ENCODE measurements at places on chromosomes 11 and 22.

GRCh38 chr11:126106594-126107328 lies 44.1 kb upstream of the CDON start:
- no peak for DNase-seq

DNA sequence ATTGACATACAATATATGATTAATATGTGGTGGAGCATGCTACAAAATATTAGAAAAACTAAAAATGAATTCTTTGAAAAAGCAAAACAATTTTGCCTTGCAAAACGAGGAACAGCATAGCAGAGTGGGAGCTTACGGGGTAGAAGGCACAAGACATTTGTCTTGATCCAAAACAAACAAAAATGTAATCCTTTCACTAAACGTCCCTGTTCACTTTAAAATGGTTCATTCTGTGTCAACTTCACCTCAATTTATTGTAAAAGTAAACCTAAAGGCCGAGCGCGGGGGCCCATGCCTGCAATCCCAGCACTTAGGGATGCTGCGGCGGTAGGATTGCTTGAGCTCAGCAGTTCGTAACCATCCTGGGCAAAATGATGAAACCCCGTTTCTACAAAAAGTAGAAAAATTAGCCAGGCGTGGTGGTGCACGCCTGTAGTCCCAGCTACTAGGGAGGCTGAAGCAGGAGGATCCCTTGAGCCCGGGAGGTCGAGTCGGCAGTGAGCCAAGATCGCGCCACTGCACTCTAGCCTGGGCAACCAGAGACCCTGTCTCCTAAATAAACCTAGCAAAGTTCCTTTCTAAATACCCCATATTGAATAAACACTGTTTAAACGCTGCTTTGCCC lies 2.0 kb downstream of the PRDM10 start:
- no peak for DNase-seq

- no peak for DNase-seq
Measured at GRCh38 chr11:100635194-100635593, 51.9 kb upstream of the ARHGAP42 start.

DNA sequence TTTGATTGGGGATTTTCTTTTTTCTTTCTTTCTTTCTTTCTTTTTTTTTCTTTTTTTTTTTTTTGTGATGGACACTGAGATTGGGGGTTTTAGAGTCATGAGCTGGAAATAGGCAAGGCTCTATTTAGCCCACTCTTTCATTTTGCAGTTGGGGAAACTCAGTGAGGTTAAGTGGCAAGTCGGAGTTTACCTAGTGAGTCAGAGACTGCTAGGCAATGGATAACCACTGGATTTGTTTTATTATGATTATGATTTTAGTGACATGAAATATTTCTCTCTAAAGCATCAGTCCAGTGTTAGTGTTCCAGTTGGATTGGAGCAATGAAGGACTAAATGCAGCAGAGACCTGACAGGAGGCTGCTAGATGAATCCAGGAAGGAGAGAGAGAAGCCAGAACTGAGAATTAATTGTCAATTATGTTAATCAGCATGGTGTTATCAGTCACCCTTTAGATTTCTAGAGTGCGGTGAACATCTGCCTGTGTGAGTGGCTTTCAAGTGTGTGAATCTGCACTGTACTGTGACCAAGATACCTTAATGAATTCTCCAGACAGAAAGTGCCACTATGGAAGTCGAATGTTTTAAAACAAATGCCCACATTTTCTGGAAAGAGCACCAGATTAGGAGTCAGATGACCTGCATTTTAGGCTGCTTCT lies 10.9 kb downstream of the BMAL1 start:
- DNase-seq: no peak

- no peak for DNase-seq
Measured at GRCh38 chr11:108902027-108902469, 237.2 kb downstream of the DDX10 start.

DNA sequence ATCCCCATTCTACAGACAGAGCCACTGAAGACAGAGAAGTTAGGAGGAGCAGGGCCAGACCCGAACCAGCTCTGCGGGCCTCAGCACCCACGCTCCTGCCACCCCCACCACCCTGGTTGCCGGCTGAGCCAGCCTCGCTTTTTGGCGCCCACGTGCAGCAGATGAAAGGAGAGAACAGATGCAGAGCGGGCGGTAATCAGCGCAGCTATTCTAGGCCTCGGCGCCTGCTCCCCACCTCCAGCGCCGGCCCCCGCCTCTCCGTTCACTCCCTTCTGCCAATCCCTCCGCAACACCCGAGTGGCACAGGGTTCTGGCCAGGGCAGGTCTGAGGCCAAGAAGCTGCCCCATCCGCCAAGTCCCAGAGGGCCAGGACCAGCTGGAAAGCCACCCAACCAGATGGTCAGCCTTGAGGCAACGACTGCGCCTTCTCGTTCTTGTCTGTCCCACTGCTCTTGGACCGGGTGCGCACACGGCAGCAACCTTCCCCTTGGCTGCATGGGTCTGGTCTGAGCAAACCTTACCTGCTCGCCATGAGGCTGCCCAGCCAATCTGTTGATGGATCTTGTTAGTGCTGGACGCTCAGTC lies 16.8 kb downstream of the DNAL4 start:
- no peak for DNase-seq

DNA sequence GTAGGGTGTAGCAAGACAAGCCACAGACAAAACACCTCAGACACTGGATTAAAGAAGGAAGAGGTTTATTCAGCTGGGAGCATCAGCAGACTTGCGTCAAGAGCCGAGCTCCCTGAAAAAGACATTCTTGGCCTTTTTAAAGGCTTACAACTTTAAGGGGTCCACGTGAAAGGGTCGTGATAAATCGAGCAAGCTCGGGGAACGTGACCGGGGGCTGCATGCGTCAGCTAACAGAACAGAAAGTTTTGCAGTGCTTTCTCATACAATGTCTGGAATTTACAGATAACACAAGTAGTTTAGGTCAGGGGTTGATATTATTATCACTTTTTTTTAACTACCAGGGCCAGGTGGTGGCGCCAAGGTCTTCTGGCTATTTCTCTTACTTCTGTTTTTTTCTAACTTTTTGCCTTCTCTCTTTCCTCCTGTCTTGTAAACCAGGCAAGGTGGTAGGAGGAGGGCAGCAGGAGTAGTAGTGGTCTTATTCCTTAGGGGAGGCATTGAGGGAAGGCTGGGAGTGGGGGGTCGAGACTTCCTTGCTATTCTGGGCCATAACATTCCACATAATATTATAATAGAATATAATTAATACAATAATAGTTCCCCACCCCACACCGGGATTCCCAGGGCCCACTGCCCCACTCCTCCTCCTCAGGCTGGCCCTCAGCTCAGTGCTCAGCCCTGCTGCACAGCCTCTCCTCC lies 587 bp upstream of the ALDH3B1 start:
- DNase-seq: no peak

- no peak for DNase-seq
Measured at GRCh38 chr11:27847496-27847895, 147.2 kb upstream of the BDNF start.

- no peak for DNase-seq
Measured at GRCh38 chr22:50298937-50299784, 8.3 kb downstream of the PLXNB2 start.

GRCh38 chr11:12195768-12196167 lies 85.4 kb downstream of the MICAL2 start:
- no peak for DNase-seq

DNA sequence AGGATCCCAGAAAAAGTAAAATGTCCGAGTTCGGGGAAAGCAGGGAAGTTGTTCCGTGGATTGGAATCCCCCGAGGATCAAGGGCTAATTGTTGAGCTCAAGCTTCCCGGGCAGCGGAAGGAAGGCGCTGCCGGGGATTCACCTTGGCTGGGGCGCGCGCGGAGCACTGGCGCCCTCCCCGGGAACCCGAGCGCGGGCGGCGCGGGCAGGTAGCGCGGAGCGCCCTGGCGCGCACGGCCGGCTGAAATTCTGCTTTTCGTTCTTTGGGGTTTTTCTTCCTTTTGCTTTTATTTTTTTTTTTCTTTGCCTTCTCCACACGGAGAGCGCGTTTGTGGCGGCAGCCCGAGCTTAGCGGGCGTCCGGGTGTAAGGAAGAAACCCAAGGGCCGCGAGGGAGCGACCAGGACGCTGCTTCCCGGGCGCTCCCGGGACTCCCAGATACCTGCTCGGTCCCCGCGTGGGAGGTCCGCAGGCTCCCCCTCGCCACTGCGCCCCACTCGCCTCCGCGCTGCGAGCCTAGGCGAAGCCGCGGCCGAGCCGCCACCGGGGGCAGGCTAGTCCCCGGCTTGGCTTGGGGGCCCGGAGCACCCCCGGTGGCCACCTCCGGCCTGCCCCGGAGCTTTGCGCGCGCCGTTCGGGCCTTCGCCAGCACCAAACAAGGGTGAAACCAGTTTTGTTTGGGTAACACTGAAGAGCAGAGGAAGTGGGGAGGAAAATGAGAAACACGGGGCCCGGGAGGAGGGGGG lies 4.8 kb upstream of the IGF2 start:
- DNase-seq: no peak

DNA sequence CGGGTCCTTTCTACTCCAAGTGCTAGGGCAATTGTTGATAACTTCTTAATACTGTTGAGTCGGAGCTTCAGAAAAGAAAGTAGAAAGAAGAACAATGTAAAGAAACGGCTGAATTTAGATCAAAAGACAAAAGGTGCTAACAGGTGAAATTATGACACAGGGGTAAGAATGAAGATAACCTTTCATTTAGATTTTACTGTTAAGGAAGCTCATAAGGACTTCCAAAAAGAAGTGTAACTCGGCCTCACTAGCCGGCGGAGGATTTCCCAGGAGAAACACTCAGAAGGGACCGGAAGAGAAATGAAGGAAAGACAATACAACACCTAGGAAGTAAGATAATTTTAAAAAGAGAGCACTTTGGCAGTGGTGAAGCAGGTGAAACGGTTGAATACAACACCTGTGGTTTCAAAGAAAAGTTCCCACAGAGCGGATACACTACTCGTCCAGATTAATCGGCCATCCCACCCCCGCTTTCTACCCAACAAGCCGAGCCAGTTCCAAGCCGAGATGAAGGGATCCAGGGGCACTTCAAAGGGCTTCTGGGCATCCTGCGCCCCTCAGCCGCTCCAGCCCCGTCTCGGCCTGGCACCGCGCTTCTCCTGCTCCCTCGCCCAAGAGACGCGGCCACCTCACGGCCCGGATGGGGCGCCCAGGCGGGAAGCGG lies 737 bp downstream of the PPP2R1B start:
- DNase-seq: no peak

- no peak for DNase-seq
Measured at GRCh38 chr11:124970925-124971324, 16.9 kb downstream of the CCDC15 start.

DNA sequence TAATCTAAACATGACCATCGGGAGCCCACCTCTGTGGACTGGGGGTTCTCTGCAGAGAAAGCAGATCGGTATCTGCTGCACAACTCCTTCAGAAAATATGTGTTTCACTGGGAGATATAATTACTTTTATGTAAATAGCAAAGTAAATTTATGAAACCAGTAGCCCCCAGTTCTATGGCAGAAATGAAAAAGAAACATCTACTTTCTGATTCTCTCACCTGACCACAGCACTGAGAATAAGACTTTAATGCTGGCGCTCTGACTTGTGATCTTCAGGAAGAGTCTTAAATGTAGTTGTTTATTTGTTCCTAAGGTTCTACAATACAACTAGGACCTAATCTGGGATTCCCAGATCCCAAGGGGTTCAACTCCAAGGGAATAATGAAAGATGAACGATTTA lies 518.0 kb downstream of the DLG2 start:
- DNase-seq: no peak

DNA sequence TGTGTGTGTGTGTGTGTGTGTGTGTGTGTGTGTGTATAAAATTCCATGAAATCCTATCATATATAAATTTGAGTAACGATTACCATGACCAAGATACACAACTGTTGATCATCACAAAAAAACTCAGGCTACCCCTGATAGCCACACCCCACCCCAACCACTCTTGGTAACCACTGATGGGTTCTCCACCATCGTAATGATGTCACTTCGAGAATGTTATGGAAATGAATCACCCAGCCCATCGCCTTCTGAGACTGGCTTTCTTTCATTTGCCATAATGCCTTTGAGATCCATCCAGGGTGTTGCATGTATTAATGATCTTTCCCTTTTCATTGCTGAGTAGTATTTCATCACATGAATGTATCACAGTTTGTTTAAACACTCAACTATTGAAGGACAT lies 496.0 kb downstream of the MIAT start:
- no peak for DNase-seq

- no peak for DNase-seq
Measured at GRCh38 chr22:46783721-46784120, 21.3 kb downstream of the TBC1D22A start.

DNA sequence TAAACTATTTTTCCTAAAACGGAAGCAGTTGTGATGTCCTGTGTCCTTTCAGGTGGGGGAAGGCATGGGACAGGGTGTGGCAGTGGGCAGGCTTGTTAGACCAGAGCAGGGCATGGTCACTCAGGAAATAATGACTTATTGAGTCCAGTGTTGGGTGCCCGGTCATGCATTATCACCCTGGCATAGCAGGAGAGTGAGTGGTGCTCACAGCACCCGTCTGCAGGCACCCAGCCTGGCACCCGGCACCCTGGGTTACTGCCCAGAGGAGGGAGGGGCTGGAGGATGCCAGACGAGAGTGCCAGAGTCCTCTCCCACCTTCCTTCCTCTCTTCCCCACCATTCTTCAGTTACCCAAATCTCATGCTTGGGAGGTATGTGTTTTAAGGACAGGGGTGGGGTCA lies 59.1 kb downstream of the ST3GAL4 start:
- no peak for DNase-seq

DNA sequence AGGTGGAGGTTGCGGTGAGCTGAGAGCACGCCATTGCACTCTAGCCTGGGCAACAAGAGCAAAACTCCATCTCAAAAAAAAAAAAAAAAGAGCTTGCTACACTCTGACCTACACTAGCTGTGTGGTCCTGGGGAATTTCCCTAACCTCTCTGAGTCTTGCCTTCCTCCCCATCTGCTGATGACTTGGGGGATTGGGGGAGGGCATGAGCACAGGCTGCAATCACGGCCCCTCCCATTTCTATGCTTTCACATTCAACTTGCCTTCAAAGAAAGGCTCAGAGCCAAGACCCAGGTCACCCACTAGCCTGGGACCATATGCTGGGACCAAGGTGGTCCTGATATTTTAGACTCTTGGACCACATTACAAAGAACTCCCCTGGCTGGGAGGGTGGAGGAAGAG lies 39.8 kb upstream of the TEF start:
- no peak for DNase-seq

GRCh38 chr11:66044757-66045156 lies 4.2 kb downstream of the GAL3ST3 start:
- DNase-seq: no peak

GRCh38 chr11:79363256-79363655 lies 77.6 kb downstream of the TENM4 start:
- no peak for DNase-seq

DNA sequence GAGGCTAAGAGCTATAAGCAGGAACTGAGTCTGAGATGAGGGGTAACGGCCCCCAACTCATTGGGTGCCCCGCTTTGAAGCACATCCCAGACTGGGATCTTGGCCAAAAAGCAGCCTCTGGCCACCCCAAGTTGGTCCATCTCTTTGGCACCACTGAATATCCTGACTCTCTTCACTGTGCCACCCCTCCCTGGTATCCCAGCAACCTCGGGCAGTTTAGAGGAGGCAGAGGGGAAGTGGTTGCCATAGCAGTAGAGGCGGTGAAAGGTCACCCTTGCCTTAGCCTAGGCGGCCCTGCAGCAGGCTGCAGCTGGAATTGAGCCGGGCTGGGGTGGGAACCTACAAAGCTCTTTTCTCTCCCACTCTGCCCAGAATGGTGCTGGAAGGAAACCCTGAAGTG lies 1.1 kb downstream of the PELI3 start:
- DNase-seq: no peak
